ENCODE measurements at places on chromosomes 16 and 17.

- DNase-seq: no peak
Measured at GRCh38 chr16:48367441-48368049, 17.7 kb downstream of the SIAH1 start.

DNA sequence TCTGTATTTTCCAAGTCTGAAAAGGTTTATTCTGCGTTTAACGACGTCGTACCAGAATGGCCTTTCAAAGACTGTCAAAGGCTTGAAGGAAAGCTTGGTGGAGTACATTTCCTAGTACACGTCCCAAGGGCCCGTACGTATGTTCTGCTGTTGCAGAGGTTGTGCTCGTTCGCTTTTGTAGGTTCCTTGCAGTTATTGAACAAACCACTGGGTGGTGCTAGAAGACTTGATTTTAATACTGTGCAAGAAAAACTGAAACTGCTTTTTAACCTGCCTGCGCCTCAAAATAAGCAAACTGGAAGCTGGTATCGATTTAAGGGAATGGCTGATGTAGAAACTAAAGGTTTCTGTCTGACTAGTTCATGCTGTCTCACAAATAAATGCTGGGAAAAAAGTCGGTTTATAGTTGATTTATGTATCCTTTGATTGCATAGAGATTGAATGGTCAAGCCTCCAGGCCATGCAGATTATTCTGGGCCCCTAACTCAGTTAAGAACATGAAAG is 54.6 kb downstream of the USP10 start:
- peak; percentile 96 for DNase-seq

- DNase-seq: peak; percentile 54
Measured at GRCh38 chr17:82272495-82273326, 789 bp downstream of the CSNK1D start.

DNA sequence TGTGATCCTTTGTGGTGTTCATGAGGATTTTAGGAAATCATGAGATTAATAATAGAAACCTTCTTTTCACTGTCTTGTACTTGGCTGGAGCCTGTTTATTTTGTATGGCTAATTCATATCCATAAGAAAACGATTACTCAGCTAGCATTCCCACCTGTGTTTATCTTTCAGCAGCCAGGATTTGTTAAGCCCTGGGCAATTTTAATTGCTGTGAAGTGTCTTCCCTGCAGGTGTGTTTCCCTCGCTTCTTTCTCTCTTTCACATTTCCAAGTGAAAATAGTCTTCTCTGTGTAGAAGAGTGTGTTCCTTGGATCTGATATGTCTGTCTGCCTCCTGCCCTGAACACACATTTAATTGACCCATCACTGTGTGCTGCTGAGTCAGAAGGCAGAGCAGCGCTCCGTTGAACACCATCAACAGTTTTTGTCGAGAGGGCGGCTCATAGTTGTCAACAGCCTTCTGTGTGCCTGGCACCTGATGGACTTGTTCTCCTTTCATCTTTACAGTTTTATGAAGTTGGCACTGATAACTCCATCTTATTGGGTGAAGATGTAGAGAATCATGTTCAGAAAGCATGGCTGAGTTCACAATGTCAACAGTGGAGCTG is 83.2 kb downstream of the SPECC1 start:
- DNase-seq: no peak

DNA sequence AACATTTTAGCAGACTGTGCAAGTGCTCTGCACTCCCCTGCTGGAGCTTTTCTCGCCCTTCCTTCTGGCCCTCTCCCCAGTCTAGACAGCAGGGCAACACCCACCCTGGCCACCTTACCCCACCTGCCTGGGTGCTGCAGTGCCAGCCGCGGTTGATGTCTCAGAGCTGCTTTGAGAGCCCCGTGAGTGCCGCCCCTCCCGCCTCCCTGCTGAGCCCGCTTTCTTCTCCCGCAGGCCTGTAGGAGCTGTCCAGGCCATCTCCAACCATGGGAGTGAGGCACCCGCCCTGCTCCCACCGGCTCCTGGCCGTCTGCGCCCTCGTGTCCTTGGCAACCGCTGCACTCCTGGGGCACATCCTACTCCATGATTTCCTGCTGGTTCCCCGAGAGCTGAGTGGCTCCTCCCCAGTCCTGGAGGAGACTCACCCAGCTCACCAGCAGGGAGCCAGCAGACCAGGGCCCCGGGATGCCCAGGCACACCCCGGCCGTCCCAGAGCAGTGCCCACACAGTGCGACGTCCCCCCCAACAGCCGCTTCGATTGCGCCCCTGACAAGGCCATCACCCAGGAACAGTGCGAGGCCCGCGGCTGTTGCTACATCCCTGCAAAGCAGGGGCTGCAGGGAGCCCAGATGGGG is 3.1 kb downstream of the GAA start:
- no peak for DNase-seq

- no peak for DNase-seq
Measured at GRCh38 chr17:82338858-82339633, 5.5 kb upstream of the SECTM1 start.

- DNase-seq: peak; percentile 67
Measured at GRCh38 chr17:40328386-40328766, 19.4 kb downstream of the RARA start.

DNA sequence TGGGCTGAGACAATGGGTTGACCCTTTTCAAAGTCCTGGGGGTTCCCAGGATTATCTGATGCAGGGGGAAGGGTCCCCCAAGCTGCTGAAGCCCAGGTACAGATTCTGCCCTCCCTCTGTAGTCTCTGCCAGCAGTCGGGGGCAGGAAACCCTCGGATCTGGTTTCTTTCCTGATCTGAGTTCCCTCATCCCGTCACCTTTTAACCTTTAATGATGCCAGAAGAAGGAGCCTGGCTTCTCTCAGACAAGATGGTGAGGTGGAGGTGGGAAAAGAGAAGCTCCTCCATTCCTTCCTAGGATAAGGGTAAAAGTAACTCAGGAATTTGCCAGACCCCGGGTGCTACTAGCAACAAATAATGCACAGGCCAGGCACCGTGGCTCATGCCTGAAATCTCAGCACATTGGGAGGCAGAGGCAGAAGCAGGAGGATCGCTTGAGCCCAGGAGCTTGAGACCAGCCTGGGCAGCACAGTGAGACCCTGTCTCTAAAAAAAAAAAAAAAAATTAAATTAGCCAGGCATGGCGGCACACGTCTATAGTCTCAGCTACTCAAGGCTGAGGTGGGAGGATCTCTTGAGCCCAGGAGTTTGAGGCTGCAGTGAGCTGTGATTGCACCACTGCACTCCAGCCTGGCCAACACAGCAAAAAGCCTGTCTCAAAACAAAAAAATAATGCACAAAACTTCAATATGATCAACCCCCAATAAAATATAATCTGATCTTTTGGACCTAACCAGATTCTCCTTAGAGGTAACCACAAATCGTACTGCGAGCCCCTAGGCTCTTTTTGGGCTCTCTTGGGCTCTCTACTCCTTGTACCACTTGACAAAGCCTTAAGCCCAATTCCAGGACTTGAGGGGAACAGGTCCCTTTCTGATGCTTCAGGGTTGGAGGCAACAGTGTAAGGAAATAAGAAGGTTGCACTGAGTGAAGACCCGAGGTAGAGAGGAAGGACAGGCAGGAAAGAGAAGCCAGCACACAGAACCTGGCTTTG is 5.7 kb downstream of the CDC42EP4 start:
- DNase-seq: no peak
